Mammary epithelial cell (primary cell): ENCODE measurements at places on chromosomes 11 and 22. TPM values are rescaled to one million over a fixed set of nuclear protein-coding genes. Genes with fewer than 3 reads are reported as not detected.

DNA sequence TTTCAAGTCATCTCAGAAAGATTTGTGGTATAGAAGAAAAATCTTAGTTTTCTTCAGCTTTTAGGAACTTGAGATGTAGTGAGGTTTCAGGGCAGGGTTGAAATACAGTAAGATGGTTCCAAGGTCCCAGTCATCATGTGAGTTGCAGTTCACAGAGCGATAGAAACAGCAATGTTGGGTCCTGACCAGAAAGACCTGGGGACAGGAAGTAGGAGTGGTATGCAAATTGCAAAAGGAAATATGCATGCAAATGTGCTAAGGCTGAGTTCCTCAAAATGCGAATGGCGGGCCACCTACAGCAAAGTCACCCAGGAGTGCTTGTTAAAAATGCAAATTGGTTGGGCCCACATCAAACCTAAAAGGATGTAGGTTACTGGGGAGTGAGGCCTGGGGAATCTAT, 1032.7 kb upstream of the TENM4 start:
- no peak for DNase-seq

- DNase-seq = no peak
These were observed 37.8 kb upstream of the GRAMD4 start for GRCh38 chr22:46582281-46582933.

- DNase-seq = no peak
These were observed 25.2 kb downstream of the FLRT1 start for GRCh38 chr11:64060861-64061444.

- no peak for DNase-seq
These were observed 261.4 kb upstream of the ISX start for GRCh38 chr22:34804604-34805003.

- DNase-seq = peak; percentile 30
These were observed 4.5 kb upstream of the TBX10 start for GRCh38 chr11:67644042-67644441.

DNA sequence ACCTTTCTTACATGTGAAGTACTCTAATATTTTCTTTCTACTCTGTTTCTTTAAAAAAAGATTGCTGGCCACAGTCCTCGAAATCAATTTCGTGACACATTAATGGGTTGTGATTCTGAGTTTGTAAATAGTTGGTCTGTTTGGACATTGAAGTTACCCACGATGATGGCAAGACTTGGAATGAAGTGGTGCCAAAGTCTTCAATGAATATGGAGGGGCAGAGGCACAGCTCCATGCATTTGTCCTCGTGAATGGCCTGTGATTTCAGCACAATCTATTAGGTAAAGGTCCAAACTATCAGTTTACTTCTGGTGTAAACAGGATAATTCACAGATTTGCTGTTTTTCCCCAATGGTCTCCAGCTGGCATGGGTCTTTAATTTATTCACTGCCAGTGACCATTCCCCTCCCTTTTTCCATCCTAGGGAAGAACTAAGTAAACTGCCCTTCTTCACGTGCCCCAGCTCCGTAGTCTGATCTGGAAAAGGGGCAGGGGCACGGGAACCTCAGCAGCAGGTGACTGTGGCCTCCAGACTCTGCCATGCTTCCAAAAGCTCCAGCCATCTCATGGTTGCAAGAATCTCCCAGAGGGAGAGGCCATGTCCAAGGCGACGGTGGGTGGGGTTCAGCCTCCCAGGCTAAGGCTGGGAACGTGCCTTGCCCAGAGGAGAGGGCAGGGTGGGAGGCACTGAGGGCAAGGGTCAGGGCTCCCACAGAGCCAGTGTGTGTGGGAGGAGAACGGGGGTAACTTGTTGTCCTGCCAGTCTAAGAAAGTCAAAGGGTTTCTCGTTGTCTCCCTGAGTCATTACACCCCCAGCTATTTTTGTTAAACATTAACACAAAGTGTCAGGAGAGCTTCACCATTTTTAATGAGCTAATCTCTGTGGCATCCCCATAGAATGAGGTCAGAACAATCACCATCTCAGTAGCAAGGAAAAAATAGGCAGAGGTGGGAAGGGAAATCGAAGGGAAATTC, 16.9 kb upstream of the PEX26 start:
- DNase-seq = peak; percentile 90

GRCh38 chr11:130145975-130146776, 13.4 kb upstream of the ST14 start:
- peak; percentile 99 for DNase-seq

GRCh38 chr22:20239676-20240446, 28.3 kb downstream of the RTN4R start:
- DNase-seq = no peak

GRCh38 chr22:49962012-49962750, 1.6 kb downstream of the PIM3 start:
- peak; percentile 93 for DNase-seq

- DNase-seq = peak; percentile 8
These were observed 28.2 kb downstream of the JHY start for GRCh38 chr11:122910775-122911174.

The FIBIN gene
- 18.0 TPM for total RNA-seq

The GLYAT gene
- total RNA-seq = not detected in 2 replicates

The MS4A12 gene
- not detected in 2 replicates for total RNA-seq

The CLTCL1 gene
- 28.2 and 33.2 TPM in 2 replicates for total RNA-seq

The KRTAP5-2 gene
- total RNA-seq = not detected in 2 replicates

The OR52H1 gene
- not detected in 2 replicates for total RNA-seq
